ENCODE measurements at places on chromosomes 2 and 18.

- DNase-seq: peak; percentile 55
These were observed 813 bp upstream of the MEIS1 start for GRCh38 chr2:66433945-66434678.

DNA sequence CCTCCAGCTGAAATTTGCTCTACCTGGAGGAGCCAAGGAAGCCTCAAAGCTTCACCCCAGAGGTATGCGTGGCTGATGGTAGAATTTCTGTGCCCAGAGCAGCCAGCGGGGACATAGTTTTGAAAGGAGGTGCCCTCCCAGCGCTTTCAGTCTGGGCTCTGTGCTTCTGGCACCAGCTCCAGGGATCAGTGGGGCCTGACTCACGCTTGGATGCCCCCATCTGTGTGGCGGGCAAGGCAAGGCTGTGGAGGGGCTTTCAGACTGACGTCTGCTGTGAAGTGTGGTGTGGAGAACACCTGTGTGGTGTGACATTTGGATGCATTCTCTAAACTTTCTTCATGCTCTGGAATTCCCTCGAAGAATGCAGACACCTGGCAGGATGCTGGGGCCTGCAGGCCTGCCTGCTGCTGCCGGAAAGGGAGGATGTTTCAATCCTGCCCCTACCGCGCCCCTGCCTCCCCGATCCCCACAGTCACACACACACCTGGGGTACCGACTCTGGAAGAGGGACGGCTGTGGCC is 84.1 kb downstream of the CTIF start:
- peak; percentile 44 for DNase-seq

- DNase-seq: no peak
These were observed 19.1 kb downstream of the REG1A start for GRCh38 chr2:79139423-79139822.

DNA sequence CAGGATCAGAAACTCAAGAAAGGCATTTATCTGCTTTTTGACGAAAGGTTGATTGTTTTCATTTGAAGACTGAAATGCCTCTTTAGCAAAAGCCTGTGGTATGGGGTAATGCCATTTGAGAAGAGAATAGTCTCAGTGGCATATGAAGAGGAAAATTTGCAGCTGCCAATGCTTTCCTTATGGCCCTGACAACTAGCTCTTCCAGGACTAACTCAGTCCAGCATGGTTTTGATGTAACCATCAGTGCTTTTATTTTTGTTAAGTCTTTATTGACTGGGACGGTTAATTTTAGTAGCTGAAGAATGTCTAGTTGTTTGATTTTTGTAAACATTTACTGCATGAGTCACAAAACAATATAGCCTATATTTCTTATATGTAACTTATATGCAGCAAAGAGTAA is 158.4 kb downstream of the LNPK start:
- DNase-seq: no peak

GRCh38 chr2:217610401-217610814 is 392.4 kb downstream of the TNS1 start:
- DNase-seq: peak; percentile 25

DNA sequence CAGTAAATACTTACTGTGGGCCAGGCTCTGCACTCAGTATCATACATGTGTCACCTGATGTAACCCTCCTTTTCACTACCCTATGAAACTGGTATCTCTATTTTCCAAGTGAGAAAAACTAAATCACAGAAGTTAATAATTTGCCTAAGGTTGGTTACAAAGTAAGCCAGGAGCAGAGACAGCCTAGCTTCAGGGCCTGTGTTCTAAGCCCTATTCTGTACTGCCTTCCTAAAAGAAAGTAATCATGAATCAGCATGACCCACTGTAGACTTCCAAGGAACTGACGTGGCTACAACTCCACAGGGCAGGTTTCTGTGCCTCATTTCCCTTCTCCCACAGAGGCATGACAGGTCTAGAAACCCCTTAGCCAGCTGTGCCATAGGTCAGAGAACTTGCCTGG is 14.3 kb downstream of the ZNF142 start:
- peak; percentile 93 for DNase-seq

DNA sequence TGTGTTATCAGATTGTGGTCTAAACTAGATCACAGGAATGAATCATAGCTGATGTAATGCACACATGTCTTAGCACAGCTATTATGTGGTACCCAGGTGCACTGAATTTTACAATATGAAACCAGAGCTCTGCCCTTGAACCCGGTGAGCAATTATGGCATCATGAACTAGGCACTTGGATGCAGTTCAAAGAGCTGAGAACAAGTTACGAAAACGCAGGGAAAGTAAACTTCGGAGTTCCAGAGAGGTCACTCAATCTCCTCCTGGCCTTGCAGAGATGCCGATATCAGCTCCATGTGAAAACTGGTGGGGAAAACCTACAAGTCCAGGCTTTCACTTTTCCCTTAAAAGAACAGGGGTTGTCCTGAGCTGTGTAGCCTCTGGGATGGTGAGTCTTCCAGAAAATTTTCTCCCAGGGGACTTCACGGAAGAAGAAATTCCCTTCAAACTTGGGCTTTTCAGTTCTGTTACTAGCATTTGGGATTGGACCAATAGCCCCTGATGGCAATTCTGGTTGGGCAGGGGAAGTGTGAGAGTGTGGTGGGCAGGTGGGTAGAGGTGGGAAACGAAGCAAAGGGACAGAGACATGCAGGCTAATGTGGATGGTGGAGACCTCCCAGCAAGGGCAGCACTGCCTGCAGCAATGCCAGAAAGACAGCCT is 71.1 kb upstream of the SH3BP4 start:
- peak; percentile 99 for DNase-seq

GRCh38 chr2:6978991-6979390 is 61.8 kb downstream of the RNF144A start:
- no peak for DNase-seq

DNA sequence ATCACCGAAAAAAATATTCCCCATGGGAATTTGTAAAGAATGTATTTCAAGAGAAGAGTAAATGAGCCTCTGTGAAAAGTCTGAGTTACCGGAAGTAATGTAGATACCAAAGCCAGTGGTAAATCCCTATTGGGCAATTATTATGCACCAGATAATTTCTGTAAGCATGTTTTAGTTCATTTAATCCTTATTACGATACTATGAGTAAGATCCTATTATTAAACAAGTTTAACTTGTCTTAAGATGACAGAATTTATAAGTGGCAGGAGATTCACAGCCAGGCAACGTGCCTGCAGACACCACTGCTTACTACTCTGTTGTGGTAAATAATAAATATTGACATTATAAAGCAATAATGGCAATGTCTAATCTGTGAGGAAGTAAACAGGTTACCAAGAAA is 280.8 kb upstream of the RGPD4 start:
- DNase-seq: no peak

DNA sequence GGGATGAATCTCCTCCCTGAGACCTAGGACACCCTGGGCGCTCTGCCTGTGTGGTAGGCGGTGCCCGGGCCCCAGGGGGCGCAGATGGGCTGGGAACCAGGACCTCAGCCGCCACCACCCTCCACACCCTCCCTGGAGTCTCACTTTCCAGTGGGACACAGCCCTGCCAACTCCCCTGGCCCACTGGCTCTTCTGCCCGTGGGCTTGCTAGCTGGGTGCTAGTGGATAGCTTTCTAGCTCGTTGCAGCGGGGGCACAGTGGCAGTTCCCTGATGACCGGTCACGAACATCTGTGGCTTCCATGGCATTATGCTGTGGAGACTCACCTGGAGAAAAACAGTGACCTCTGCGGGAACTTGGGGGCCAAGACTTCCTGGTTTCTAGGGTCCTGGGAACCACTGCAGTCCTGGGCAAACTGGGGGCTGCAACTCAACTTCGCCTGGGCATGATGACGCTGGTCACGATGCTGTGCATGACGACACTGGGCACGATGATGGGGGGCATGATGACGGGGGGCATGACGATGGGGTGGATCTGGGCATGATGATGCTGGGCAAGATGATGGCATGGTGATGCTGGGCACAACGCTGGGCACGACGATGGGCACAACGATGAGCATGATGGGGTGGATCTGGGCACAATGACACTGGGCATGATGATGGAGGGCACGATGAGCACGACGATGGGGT is 31.0 kb upstream of the ALLC start:
- DNase-seq: no peak

GRCh38 chr2:170362313-170362870 is 184.4 kb downstream of the MYO3B start:
- no peak for DNase-seq

GRCh38 chr18:33010149-33010548 is 237.3 kb upstream of the KLHL14 start:
- DNase-seq: no peak

DNA sequence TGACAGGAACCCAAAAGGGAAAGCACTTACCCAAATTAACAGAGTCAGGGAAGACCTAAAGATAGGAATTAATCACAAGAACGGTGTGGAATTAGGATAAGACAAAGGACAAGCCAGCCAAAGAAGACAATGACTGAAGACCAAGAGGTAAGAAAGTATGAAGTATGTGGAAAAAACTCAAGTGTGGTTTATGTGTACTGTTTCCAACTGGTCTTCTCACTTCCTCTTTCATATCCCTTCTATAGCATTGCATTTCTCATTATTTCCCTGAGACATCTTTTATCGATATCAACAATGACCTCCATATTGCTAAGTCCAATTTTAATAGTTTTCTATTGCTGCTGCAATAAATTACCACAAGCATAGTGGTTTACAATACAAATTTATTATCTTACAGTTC is 313.5 kb upstream of the SLC39A10 start:
- no peak for DNase-seq

DNA sequence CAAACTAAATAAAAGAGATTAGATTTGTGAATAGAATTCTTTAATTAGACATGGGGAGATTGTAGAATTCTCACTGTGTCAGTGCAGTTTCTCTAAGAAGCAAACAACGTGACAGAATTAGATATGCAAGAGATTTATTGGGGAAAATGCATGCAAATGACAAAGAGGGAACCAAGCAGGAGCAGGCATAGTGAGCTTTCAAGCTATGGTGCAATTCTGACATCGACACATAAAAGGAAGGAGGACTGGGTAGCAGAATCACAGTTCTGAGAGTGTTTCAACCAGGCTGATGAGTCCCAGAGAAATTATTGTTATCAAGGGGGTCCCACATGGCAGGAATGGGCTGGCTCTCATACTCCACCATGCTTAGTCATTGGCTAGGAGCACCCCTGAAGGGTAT is 338.4 kb downstream of the FIGN start:
- no peak for DNase-seq

GRCh38 chr2:148540022-148540421 is 104.5 kb upstream of the EPC2 start:
- DNase-seq: no peak

DNA sequence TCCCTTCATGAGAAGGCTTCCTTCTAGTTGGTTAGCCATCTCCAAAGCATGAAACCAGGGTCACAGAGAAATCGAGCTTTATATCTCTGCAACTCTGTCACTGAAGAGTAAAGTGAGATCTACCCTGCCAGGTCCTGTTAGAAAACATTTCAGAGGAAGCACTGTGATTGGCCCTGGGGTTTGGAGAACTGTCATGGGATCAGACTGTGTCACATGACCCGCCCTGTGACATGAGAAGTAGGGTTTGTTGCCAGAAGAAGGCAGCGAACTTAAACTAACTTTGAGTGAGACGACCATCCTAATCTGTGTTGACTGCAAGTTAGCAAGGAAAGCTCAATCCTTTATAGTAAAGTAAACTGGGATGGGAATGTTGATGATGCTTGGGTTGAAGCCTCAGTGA is 55.5 kb downstream of the SLC9A2 start:
- DNase-seq: no peak

DNA sequence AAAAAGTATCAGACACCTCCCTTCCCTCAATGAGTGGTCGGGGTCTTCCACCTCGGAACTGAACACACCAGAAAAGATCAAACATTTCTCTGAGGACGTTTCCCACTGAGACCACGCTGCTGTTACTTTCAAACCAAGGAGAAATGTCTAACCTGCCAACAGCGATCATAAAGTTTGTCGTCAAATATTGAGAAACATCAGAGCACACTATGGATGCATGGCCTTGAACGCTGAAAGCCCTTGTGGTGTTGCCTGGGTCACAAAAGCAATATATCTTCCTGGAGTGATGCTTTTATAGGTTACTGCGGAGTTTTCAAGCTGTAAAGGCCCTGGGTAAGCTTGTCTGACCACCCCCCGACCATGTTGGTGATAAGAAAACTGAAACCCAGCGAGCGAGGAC is 70.2 kb upstream of the ID2 start:
- DNase-seq: no peak

- DNase-seq: no peak
These were observed 430.6 kb downstream of the TMX3 start for GRCh38 chr18:68284236-68284780.

- peak; percentile 36 for DNase-seq
These were observed 21.3 kb downstream of the SCN1A start for GRCh38 chr2:166106431-166107015.

GRCh38 chr2:230267556-230267955 is 42.0 kb downstream of the SP140 start:
- no peak for DNase-seq

DNA sequence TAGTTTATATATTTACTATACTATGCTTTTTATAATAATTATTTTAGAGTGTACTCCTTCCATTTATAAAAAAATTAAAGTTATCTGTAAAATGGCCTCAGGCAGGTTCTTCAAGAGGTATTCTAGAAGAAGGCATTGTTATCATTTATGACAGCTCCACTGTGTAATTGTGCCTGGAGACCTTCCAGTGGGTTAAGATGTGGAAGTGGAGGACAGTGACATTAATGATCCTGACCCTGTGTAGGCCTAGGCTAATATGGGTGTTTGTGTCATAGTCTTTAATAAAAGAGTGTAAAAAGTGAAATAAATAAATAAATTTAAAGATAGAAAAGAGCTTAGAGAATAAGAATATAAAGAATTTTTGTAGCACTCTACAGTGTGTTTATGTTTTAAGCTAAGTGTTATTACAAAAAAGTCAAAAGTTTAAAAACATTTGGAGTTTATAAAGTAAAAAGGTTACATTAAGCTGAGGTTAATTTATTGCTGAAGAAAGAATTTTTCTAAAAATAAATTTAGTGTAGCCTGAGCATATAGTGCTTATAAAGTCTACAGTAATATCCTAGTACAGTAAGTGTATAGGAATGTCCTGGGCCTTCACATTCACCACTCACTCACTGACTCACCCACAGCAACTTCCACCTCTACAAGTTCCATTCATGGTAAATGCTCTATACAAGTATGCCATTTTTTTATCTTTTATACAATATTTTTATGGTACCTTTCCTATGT is 190.0 kb upstream of the SESTD1 start:
- DNase-seq: peak; percentile 96
